Inflammatory macrophage treated with lipopolysaccharide for 4 hours (primary cell): ENCODE measurements at places on chromosomes 3 and 15.

DNA sequence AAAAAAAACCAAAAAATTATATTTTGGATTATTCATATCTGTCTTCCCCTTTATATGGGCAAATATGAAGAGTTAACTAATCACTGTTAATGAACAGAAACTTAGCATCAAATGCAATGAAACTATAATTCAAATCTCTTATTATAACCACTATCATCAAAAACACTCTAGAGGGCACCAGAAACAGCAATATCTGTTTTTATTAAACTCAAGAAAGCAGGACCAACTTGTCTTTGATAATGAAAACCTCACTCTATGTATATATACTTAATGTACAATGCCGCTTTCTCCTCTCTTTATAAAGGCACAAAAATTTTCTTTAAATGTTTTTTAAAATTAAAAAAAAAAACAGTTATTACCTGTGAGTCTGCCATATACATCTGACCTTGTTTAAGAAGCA, 92.7 kb downstream of the UACA start:
- DNase-seq, result no peak

DNA sequence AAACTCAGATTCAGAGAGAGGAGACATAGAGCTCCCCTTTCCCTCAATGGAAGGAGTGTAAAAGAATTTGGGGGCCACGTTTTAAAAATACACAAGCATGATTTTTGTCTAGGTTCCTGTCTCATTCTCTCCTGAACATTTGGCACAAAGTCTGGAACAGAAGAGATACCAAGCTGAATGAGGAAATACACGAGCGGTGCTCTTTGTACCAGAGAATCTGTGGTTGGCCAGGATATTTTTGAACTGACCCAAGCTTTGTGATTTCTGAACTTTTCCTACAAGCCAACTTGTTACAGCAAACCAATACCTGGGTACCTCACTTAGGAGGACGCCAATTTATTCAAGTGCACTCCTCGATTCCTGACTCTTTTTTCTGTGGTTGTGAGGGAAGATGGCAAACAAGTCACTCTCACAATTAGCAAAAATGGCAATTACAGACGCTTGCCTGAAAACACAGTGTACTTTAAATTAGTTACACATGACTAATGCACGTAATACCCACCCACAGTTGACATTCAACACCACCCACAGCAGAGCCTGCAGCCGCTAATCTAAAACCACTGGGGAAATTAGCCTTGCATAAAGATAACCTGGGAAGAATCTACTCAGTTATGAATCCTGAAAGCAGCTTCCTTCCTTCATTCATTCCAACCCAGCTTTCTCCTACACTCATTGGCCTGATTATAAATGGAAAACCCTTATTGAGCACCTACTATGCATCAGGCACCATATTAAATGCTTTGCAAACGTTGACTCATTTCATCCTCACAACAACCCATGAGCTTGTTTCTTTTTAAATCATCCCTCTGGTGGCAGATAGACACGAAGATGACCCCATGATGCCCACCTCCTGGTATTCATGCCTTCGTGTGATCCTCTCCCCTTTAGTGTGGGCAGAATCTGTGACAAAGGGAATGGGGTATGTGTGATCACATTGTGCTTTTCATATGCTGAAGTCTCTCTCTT, 293.5 kb downstream of the KBTBD8 start:
- DNase-seq, result peak; percentile 45

- no peak for DNase-seq
Measured at GRCh38 chr15:42335074-42335473, 24.2 kb upstream of the CAPN3 start.

- DNase-seq, result no peak
Measured at GRCh38 chr3:30871720-30872119, 22.7 kb downstream of the GADL1 start.

GRCh38 chr3:54146506-54147239, 24.3 kb downstream of the CACNA2D3 start:
- DNase-seq, result no peak

DNA sequence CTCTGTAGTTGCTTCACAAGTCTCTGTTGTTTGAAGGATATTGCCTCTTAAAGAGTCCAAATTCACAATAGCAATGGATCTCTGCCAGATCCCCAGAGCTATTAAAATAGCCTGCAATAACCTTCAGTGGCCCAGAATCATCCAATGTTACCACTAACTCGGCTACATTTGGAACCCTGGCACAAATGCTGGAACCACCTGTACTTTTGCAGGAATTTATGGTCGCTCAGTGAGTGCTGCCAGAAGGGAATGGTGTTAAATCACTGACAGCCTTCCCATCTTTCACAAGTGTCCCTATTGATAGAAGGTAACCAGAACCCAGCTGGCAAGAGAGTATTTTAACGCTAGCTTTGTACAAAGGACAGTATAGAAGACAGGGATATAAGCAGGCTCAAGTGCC, 298.8 kb upstream of the PLSCR5 start:
- no peak for DNase-seq

GRCh38 chr3:58824285-58824684, 157.7 kb upstream of the FAM3D start:
- DNase-seq, result peak; percentile 8

DNA sequence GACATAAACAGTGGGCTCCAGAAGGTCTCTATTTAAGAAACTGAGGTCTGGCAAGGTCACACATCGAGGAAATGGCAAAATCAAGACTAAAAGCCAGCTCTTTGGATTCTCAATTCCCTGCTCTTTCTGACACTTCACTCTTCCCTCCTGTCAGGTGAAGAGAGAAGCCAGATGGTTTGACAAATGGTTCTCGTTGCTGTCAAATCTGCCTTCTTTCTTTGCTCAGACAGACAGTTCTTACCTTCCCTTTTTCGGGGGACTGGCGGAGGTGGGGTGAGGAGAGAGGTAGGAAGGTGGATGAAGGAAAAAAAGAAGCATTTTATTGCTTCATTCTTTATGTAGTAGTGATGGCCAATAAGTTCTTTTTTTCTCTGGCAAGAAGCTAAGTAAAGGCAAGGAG, 133.4 kb downstream of the LPP start:
- DNase-seq, result no peak

DNA sequence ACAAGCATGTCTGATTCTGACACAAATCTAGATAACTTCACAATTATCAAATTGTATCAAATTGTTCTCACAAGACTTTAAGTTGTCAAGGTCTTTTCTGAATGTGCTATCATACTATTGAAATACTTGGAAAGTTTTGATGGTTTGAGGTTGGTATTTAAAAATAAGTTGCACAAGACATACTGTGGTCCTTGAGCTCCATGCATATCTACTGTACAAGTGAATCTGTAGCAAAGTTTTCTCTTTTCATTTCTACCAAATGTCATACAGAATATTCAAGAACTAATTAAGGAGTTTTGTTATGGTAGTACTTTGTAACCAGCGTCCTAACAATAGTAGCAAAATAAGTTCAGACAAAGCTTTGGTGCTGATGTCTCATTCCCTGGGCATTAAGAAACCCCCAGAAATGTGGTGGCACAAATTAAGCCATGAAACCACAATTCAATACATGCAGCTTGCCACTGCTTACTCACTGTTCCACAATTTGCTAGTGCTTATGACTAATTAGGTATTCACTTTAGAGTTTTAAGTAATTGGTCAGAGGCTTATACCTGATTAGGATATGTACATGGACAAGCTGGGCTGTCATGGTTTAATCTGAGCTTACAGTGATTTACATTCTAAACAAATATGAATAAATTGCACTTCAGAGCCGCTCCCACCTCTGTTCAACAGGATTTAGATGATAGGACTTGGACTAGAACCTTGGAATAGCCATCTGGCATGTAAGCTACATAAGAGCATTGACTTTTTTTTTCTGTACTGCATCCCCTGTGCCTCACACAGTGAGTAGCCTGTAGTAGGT, 8.8 kb downstream of the TBC1D23 start:
- DNase-seq, result no peak

DNA sequence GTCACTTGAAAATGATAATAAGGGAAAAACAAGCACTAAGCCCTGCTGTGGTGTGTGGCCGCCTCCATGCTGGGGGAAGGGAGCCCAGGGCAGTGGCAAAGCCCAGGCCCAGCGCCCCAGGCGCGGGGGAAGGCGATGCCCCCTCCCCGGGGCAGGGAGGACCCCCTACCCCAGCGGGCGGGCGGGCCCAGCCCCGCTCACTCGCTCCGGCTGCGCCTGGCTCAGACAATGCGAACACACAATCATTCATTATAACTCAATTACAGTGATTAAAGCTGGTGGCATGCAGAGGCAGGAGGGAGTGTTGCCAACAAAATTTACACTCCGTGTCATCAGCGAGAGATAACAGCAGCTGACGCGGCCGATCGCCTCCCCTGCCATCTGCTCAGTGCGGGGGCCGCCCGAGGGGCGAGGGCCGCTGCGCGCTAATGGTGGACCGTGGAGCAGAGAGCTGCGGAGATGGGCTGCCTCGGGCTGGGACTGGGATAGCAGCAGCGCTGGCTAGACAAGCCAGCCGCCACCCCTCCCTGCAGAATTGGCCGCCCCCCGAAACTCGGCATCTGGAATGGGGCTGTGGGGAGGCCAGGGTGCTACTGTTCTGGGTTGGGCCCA, 64.1 kb downstream of the TLE3 start:
- DNase-seq, result no peak

DNA sequence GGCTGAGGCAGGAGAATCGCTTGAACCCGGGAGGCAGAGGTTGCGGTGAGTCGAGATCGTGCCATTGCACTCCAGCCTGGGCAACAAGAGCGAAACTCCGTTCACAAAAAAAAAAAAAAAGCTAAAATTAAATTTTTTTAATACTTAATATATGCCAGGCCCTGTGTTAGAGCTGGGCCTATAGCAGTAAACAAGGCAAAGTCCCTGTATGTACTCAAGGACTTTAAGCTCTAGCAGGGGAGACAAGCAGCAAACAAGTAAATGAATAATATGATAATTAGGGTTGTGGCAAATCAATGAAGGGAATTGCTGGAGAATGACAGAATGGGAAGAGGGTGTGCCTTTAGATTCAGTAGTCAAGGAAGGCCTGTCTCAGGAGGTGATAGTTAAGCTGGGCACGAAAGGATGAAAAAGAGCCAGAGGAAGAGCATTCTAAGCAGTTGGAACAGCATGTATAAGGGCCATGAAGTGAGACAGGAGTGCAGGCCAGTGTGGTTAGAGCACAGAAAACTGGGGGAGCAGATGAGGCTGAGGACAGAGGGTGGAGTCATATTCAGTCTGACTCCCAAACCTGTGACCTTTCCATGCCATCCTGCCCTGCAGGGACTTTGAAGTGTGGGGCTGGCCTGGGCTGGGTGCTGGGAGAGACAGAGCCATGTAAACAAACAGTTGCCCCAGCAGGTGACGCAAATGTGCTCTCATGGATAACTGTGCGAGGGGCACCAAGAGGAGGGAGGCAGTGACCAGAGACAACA, 6.6 kb upstream of the RAF1 start:
- no peak for DNase-seq

GRCh38 chr3:14274999-14275961, 96.7 kb downstream of the LSM3 start:
- peak; percentile 37 for DNase-seq
